ENCODE measurements at places on chromosomes 6 and 20.

GRCh38 chr6:22343864-22344263, 47.0 kb upstream of the PRL start:
- DNase-seq, result no peak

- DNase-seq, result no peak
Measured at GRCh38 chr6:11174242-11174611, 58.2 kb downstream of the NEDD9 start.

DNA sequence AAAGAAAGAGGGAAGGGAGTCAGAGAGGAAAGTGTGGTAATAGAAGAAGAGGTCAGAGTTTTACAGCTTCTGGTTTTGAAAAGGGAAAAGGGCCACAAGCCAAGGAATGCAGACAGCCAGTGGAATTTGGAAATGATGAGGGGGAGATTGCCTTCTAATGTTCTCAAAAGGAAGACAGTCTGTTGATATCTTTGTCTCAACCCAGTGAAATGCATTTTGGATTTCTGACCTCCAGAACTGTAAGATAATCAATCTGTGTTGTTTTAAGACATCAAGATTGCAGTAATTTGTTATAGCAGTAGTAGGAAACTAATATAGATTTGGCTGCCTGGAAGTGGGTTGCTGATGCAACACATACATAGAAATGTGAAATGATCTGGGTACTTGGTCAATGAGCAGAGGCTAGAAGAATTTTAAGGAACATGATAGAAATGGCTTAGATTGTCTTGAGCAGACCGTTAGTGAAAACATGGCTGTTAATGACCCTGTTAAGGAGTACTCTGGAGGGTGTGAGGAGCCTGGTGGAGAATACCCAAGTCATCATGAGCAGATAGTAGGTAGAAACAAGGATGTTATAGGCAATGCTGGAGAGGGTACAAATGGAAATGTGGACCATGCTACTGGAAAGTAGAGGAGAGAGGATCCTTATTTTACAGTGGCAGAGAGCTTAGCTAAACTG, 255.8 kb upstream of the RAB32 start:
- no peak for DNase-seq

DNA sequence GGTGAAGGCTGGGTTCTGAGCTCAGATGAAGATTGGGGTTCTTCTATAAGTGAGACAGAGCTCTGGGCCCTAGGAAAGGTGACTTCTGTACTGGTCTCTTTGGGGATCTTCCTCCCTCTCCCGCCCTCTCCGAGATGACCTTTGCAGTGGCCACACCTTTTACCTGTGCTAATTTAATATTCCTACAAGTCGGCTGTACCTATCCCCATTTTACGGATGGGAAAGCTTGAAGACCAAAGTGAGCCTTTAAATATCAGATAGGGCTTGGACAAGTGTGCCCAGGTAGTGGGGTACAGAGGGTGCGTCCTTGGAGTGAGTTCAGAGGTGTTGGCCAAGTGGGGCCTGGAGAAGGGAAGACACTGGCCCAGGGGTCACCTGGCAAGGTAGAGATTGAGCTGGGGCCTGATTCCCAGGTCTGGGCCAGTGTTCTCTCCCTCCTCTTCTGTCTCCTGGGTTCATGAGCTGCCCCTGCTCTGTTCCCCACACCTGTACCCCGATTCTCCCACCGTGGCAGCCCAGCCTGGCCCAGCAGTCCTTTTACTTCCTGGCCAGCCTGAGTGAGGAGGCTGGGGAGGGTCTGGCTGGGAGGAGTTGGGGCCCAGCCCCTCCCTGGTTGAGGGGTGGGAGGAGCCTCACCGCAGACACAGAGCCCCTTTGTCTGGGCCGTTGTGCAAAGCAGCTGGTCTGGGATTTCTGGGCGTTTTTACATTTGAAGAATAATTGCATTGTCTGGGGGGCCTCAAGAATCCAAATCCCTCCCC, 152.1 kb upstream of the RNF24 start:
- no peak for DNase-seq

GRCh38 chr20:654417-654750, 1.4 kb upstream of the SRXN1 start:
- DNase-seq, result no peak

GRCh38 chr6:135163440-135163738, 17.7 kb upstream of the MYB start:
- peak; percentile 45 for DNase-seq

DNA sequence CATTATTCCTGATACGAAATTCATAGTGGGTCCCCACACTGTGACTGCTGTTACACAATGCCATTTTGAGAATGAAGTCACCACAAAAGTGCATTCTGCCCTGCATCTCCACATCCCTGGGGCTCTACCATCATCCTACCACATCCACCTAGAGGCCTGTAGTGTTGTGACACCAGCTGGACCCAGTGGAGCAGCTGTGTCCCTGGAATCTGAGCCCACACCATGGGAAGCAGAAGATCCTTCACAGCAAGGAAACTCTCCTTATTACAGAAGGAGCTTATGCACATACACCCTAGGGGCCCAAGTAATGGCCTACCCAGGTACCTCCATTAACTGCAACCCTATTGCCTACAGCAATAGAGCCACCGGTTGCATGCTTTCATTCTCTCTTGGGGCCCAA, 566.6 kb upstream of the EPHA7 start:
- DNase-seq, result no peak

DNA sequence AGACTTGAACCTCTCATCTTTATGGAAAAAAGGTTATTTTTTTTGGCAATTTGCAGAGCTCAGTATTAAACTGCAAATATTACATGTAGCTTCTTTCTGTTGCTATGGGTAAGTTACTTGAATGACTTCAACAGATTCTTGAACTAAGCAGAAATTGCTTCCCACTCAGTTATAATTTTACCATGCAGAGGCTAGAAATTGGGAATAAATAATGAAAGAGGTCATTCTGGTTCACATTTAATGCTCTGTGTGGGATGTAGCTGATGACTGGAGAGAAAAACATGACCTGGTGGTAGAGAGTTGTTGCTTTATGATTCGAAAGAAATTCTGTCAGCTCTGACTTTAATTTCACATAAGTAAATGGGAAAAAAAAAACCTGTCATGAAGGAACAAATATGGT, 16.8 kb upstream of the ADGB start:
- DNase-seq, result no peak

DNA sequence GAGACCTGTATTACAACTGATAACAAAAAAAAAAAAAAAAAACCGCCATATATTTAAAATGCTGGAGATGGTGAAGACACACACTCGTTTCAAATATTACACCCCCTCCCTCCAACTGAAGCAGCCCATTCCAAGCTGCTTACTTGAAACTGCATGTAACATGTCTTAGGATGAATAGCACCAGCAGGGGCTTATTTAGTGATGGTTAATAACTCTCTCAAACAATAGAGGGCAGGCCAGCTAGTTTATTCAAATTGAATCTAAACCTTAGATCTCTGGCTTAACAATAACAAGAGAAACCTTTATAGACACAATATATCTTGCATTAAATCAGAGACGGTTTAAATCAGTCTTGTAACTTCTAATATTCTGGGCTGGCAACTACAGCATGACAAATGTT, 9.3 kb upstream of the JPH2 start:
- peak; percentile 27 for DNase-seq

- peak; percentile 66 for DNase-seq
Measured at GRCh38 chr20:36574366-36575135, 1.2 kb downstream of the TGIF2 start.

- DNase-seq, result no peak
Measured at GRCh38 chr6:109456111-109456583, 575 bp upstream of the MICAL1 start.

- no peak for DNase-seq
Measured at GRCh38 chr6:3603340-3604130, 146.7 kb upstream of the SLC22A23 start.

DNA sequence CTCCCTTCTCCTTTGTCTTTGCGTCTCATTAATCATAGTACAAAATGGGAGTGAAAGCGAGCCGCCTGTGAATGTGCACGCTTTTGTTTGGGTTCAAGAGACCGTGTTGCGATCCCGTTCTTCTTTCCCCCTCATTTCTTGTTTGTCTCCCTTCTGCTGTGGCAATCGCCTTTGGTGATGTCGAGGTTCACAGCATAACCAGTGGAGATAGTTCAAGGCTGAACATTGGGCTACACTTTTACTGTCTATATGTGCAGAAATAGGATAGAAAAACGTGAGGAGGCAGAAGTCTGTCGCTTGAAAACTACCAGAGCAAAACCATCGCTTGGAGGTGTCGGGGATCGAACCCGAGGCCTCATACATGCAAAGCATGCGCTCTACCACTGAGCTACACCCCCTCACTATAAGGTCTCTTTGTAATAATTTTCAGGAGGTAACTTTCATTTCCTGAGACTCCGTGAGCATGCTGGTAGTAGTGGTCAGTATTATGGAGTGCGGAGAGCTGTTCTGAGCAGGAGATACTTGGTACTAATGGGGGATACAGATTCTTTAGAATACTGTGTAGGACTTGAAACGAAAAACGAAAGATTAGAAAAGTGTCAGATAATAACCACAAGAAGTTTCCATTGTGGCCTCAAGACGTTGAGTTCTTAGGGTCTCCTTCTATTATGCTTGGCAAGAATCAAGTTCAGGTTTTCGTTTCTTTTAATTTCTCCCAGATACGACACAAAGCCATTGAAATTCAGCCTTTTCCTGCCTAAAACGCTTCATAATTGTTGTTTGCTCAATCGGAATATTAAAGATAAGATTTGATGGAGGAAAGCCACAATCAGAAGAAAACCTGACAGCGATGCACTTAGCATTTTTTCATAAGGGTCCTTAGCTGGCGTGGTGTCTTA, 106.6 kb downstream of the TRIM27 start:
- DNase-seq, result no peak

Data from CD4-positive, CD25-positive, alpha-beta regulatory T cell (primary cell).